ENCODE measurements at places on chromosomes 11 and 22. TPM values are rescaled to one million over a fixed set of nuclear protein-coding genes. Genes with fewer than 3 reads are reported as not detected.

The KRTAP5-11 gene
- not detected for polyA plus RNA-seq

The VSIG2 gene
- polyA plus RNA-seq, result 15.7 TPM

The RGL4 gene
- polyA plus RNA-seq, result 3.1 TPM

The IZUMO1R gene
- 0.09 TPM for polyA plus RNA-seq

The RIMBP3B gene
- not detected for polyA plus RNA-seq

The TRIM6 gene
- 16.9 TPM for polyA plus RNA-seq

The TSGA10IP gene
- 0.18 TPM for polyA plus RNA-seq

The MS4A8 gene
- not detected for polyA plus RNA-seq

The CCDC188 gene
- 0.53 TPM for polyA plus RNA-seq

The CHCHD10 gene
- polyA plus RNA-seq, result 79.3 TPM

The HTR3A gene
- not detected for polyA plus RNA-seq

The PAX6 gene
- polyA plus RNA-seq, result 0.13 TPM

The MYOD1 gene
- polyA plus RNA-seq, result not detected

The PRRG4 gene
- 6.9 TPM for polyA plus RNA-seq

The SYT7 gene
- 4.7 TPM for polyA plus RNA-seq

The PSMA1 gene
- polyA plus RNA-seq, result 168 TPM

The USH1C gene
- polyA plus RNA-seq, result 68.1 TPM

The FAU gene
- 594 TPM for polyA plus RNA-seq

The VSIG10L2 gene
- 0.01 TPM for polyA plus RNA-seq

The OR52I2 gene
- polyA plus RNA-seq, result not detected

The CEND1 gene
- 0.36 TPM for polyA plus RNA-seq

The CHRNA10 gene
- 1.4 TPM for polyA plus RNA-seq

The ELMOD1 gene
- polyA plus RNA-seq, result 0.20 TPM

The UBASH3B gene
- 7.6 TPM for polyA plus RNA-seq

The LIF gene
- polyA plus RNA-seq, result 2.0 TPM

The VPREB1 gene
- 0.28 TPM for polyA plus RNA-seq

The CCDC87 gene
- 0.34 TPM for polyA plus RNA-seq

The GP1BB gene
- polyA plus RNA-seq, result 4.1 TPM

The OR52H1 gene
- not detected for polyA plus RNA-seq

The CCDC89 gene
- 5.0 TPM for polyA plus RNA-seq

The GRAMD1B gene
- 10.7 TPM for polyA plus RNA-seq

The LRRC32 gene
- polyA plus RNA-seq, result 72.6 TPM

The KDELR3 gene
- polyA plus RNA-seq, result 14.2 TPM

The MMP1 gene
- polyA plus RNA-seq, result 0.17 TPM

The EFCAB6 gene
- 4.4 TPM for polyA plus RNA-seq
